Fibroblast of lung (primary cell): ENCODE measurements at places on chromosomes 3 and 15. TPM values are rescaled to one million over a fixed set of nuclear protein-coding genes. Genes with fewer than 3 reads are reported as not detected.

NUP210 gene
- 0.26 and 0.33 TPM in 2 replicates for total RNA-seq

GOLGA6L7 gene
- total RNA-seq, result not detected in 2 replicates

FOXB1 gene
- total RNA-seq, result not detected in 2 replicates

IL20RB gene
- 0.51 and 3.0 TPM in 2 replicates for total RNA-seq

SELENOK gene
- total RNA-seq, result 21.3 and 26.9 TPM in 2 replicates

EHD4 gene
- 9.5 and 22.0 TPM in 2 replicates for total RNA-seq

MRAS gene
- total RNA-seq, result 48.0 and 73.0 TPM in 2 replicates

PRRT3 gene
- total RNA-seq, result 1.5 and 3.8 TPM in 2 replicates

PLA2G4F gene
- not detected in 2 replicates for total RNA-seq

EIF5A2 gene
- total RNA-seq, result 14.6 and 14.7 TPM in 2 replicates

FETUB gene
- total RNA-seq, result not detected in 2 replicates

GRM7 gene
- total RNA-seq, result 0.26 TPM in 1 of 2 replicates, not detected in the other

TTC21A gene
- 1.5 and 2.1 TPM in 2 replicates for total RNA-seq

CPNE9 gene
- under 0.01 TPM in 1 of 2 replicates, not detected in the other for total RNA-seq

FNDC3B gene
- 47.5 and 76.8 TPM in 2 replicates for total RNA-seq

SERINC4 gene
- total RNA-seq, result under 0.01 and 0.17 TPM in 2 replicates

SLC12A1 gene
- total RNA-seq, result not detected in 2 replicates

GUCA1C gene
- not detected in 2 replicates for total RNA-seq

POLQ gene
- total RNA-seq, result 3.3 and 4.1 TPM in 2 replicates

CAND2 gene
- 12.1 and 16.7 TPM in 2 replicates for total RNA-seq

SH3GL3 gene
- total RNA-seq, result under 0.01 and 0.26 TPM in 2 replicates

PIF1 gene
- total RNA-seq, result 3.1 and 9.4 TPM in 2 replicates

EXD1 gene
- total RNA-seq, result 0.17 TPM in 1 of 2 replicates, not detected in the other

CRABP1 gene
- total RNA-seq, result not detected in 2 replicates

FRMD5 gene
- 1.3 and 4.3 TPM in 2 replicates for total RNA-seq

DGKG gene
- 0.51 and 4.8 TPM in 2 replicates for total RNA-seq

KLHL6 gene
- total RNA-seq, result not detected in 2 replicates

TSC22D2 gene
- 10.3 and 23.6 TPM in 2 replicates for total RNA-seq

RNU5B-1 gene
- not detected in 2 replicates for total RNA-seq

GOLGA6A gene
- total RNA-seq, result under 0.01 TPM in 1 of 2 replicates, not detected in the other

CCR8 gene
- not detected in 2 replicates for total RNA-seq

BMF gene
- 8.6 and 9.5 TPM in 2 replicates for total RNA-seq

TGM5 gene
- under 0.01 TPM in 1 of 2 replicates, not detected in the other for total RNA-seq

HRG gene
- total RNA-seq, result not detected in 2 replicates

CNTN3 gene
- total RNA-seq, result 3.9 and 8.3 TPM in 2 replicates

SAMD7 gene
- not detected in 2 replicates for total RNA-seq

HDC gene
- total RNA-seq, result not detected in 2 replicates

SERF2 gene
- total RNA-seq, result 371 and 422 TPM in 2 replicates

CLDN16 gene
- under 0.01 and 0.33 TPM in 2 replicates for total RNA-seq

PPP2R3A gene
- total RNA-seq, result 10.5 and 17.5 TPM in 2 replicates

ADAMTS17 gene
- total RNA-seq, result under 0.01 and 0.17 TPM in 2 replicates

LRRC2 gene
- 0.77 and 3.8 TPM in 2 replicates for total RNA-seq

GPR87 gene
- 0.17 and 0.26 TPM in 2 replicates for total RNA-seq

OXNAD1 gene
- total RNA-seq, result 7.4 and 10.4 TPM in 2 replicates

SLC25A36 gene
- 55.0 and 78.6 TPM in 2 replicates for total RNA-seq

SPTBN5 gene
- 0.26 and 0.66 TPM in 2 replicates for total RNA-seq

MAGEL2 gene
- under 0.01 TPM in 2 replicates for total RNA-seq

LRRC34 gene
- total RNA-seq, result 1.8 and 2.0 TPM in 2 replicates
